ENCODE measurements at places on chromosomes 16 and 17.

- peaks cover 10% of the 10 kb centered on the region for H3K4me1 ChIP-seq
- H3K27me3 ChIP-seq, result peaks cover 2% of the 10 kb centered on the region
- no peak for DNase-seq
- no peak overlapping the region for H3K27ac ChIP-seq
- peaks cover 27% of the 10 kb centered on the region for H3K36me3 ChIP-seq
- no peak overlapping the region for H3K4me3 ChIP-seq
These were observed 34.2 kb downstream of the RMI2 start for GRCh38 chr16:11379420-11379819.

GRCh38 chr17:81405411-81405872 lies 10.2 kb downstream of the BAHCC1 start:
- no peak for DNase-seq
- H3K4me3 ChIP-seq, result no peak overlapping the region
- H3K36me3 ChIP-seq, result no peaks in the 10 kb centered on the region
- H3K4me1 ChIP-seq, result no peaks in the 10 kb centered on the region

- no peak for DNase-seq
- H3K4me1 ChIP-seq, result no peaks in the 10 kb centered on the region
- H3K27me3 ChIP-seq, result peaks cover 20% of the 10 kb centered on the region
- no peak overlapping the region for H3K4me3 ChIP-seq
These were observed 20.1 kb upstream of the CPHXL start for GRCh38 chr16:75746359-75746758.

GRCh38 chr16:74201576-74201975 lies 95.0 kb upstream of the PSMD7 start:
- H3K4me1 ChIP-seq, result no peaks in the 10 kb centered on the region
- no peak overlapping the region for H3K27ac ChIP-seq
- DNase-seq, result no peak
- no peak overlapping the region for H3K4me3 ChIP-seq
- H3K36me3 ChIP-seq, result no peaks in the 10 kb centered on the region
- H3K27me3 ChIP-seq, result no peaks in the 10 kb centered on the region

DNA sequence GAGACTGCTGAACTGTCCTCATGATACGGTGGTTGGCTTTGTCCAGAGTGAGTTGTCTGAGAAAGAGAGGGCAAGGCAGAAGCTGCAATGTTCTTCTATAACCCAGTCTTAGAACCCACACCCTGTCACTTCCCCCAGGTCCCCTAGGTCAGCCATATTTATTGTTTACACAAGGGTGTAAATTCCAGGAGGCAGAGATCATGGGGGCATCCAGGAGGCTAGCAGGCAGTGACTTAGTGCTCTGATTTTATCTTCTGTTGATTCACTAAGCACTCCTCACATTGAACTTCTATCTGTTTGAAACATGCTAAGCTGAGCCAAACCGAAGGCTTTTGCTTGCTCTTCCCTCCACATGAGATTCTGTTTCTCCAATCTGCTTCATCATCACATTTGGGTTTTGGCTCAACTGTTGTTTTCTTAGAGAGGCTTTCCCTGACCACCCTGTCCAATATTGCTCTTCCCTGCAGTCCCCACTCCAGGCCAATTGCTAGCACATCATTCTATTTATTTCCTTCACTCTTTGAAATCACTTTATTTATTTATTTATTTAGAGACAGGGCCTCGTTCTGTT lies 34.3 kb upstream of the SHISA9 start:
- no peak overlapping the region for H3K27ac ChIP-seq
- H3K4me1 ChIP-seq, result no peaks in the 10 kb centered on the region
- DNase-seq, result no peak

DNA sequence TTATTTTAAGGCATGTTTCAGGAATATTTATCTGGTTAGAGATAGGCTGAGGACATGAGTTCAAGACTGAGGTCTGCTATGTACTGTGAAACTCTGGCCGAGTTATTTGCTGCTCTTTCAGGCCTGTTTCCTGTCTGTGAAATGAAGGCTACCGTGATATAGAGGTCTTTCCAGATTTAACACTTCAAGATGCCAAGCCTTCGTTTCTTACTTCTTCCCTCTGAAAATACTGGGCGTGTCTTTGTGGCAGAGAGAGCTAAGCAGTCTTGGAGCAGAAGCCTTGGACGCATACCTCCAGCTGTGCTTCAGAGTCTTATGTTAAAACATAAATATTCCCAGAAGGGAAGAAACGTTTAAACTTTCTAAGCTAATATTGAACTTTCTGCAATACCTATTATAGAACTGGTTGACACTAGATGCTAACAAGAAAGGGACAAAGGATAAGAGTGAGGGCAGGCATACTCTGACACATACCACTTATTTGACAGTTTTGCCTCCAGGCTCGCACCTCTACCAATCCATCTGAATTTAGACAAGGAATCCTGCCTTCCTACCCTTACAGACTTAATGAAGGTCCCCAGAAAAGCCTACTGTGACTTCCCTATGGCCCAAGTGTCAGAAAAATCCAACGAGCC lies 17.5 kb downstream of the WIPI1 start:
- peaks cover 20% of the 10 kb centered on the region for H3K36me3 ChIP-seq

DNA sequence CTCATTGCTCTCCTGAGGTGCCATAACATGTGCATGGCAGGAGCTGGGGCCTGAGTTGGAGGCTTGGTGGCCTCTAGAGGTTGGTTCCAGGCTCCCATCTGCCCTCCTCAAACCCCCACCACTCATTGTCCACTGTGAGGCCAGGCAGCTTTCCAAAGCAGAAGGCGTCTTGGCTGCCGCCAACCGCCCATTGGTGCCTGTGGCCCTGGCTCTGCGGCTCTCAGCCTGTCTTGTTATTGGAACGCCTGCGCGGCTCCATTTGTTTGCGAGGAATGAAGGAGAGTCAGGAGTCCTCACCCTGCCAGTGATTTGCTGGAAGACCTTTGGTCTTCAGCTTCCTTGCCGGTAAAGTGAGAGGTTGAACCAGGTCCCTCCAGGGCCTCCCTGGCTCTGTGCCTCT lies 43.6 kb downstream of the OR1D5 start:
- H3K4me3 ChIP-seq, result no peak overlapping the region
- H3K4me1 ChIP-seq, result no peaks in the 10 kb centered on the region
- H3K27ac ChIP-seq, result no peak overlapping the region
- H3K27me3 ChIP-seq, result no peaks in the 10 kb centered on the region
- H3K36me3 ChIP-seq, result peaks cover 2% of the 10 kb centered on the region

DNA sequence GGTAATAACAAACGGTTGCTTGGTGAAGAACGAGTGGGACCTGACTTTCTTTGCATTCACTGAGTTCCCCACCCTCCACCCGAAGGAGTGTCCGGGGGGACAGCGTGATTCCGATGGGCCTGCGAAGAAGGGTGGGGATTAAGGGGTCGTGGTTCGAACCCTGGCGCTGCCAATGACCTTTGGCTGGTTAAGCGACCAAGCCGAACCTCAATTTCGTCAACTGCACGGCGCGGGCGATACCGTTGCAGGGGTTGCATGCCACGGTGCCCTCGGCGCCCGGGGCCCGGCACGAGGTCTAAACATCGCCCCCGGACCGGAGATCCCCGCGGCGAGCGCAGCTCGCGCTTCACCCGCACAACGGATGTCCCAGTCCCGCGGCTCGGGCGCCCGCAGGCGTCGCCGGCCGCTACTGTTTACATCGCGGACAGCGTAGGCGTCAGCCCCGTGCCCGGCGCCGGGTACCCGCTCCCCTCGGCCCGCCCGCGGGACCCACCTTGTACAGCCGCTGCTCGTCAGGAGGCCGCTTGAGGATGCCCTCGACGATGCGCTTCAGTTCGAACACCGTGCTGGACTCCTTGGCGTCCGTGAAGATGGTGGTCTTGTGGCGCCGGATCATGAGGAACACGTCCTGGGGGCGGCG lies 460 bp downstream of the ELOB start:
- peak overlapping the region; percentile 90 for H3K4me3 ChIP-seq
- H3K36me3 ChIP-seq, result peaks cover 2% of the 10 kb centered on the region
- DNase-seq, result no peak
- no peaks in the 10 kb centered on the region for H3K27me3 ChIP-seq

DNA sequence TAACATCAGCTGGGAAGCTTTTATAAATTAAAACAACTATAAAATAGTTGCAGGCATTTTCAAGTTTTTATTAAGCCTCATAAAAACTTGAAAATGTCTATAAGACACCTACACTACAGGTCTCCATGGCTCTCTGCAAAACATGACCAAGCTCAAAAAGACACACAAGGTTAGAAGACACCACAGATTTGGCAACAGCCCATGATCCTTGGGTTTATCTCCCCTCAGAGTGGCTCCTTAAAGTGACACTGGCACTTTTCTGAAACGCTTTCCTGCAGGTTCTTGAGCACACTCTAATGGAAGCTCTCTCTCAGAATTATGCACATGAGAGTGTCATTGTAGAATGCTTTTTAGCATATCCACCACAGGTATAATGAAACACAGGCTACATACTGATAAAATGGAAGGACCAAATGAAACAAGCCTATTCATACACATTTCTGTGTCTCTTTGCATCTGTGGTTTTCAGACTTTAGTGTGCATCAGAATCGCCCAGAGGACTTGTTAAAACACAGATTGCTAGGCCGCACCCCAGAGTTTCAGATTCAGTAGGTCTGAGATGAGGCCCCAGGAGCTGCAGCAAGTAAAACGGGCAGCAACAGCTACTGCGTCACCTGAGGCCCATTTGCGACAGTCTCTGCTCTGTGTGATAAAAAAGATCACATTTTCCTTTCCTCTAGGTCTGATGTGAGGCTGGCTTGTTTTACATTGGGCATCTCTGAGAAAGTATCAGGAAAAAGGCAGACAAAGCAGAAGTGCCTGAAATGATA lies 75.0 kb upstream of the WSB1 start:
- no peak for DNase-seq
- H3K36me3 ChIP-seq, result no peaks in the 10 kb centered on the region
- peaks cover 3% of the 10 kb centered on the region for H3K4me1 ChIP-seq
- peaks cover 18% of the 10 kb centered on the region for H3K27me3 ChIP-seq
- H3K4me3 ChIP-seq, result no peak overlapping the region

GRCh38 chr17:44262654-44263225 lies 5.2 kb downstream of the SLC4A1 start:
- H3K36me3 ChIP-seq, result no peaks in the 10 kb centered on the region
- H3K27me3 ChIP-seq, result no peaks in the 10 kb centered on the region
- DNase-seq, result no peak
- peaks cover 5% of the 10 kb centered on the region for H3K4me1 ChIP-seq
- no peak overlapping the region for H3K27ac ChIP-seq

- H3K4me1 ChIP-seq, result peaks cover 78% of the 10 kb centered on the region
- H3K27ac ChIP-seq, result peak overlapping the region; percentile 94
- no peak for DNase-seq
- H3K27me3 ChIP-seq, result no peaks in the 10 kb centered on the region
- peak overlapping the region; percentile 93 for H3K4me3 ChIP-seq
These were observed 2.0 kb downstream of the ADCY7 start for GRCh38 chr16:50268352-50268751.

- peak overlapping the region; percentile 61 for H3K4me3 ChIP-seq
- peaks cover 20% of the 10 kb centered on the region for H3K4me1 ChIP-seq
- H3K36me3 ChIP-seq, result peaks cover 6% of the 10 kb centered on the region
- DNase-seq, result no peak
These were observed 740 bp upstream of the JPT2 start for GRCh38 chr16:1677339-1677738.

GRCh38 chr16:66878067-66878466 lies 2.2 kb upstream of the PDP2 start:
- peaks cover 40% of the 10 kb centered on the region for H3K4me1 ChIP-seq
- peak overlapping the region; percentile 24 for H3K27ac ChIP-seq
- H3K36me3 ChIP-seq, result peaks cover 2% of the 10 kb centered on the region
- DNase-seq, result no peak
- peak overlapping the region; percentile 28 for H3K4me3 ChIP-seq

GRCh38 chr17:6455321-6455705 lies 11.1 kb downstream of the PIMREG start:
- H3K36me3 ChIP-seq, result no peaks in the 10 kb centered on the region
- no peak overlapping the region for H3K27ac ChIP-seq
- H3K27me3 ChIP-seq, result peaks cover 22% of the 10 kb centered on the region
- peak overlapping the region; percentile 35 for H3K4me3 ChIP-seq
- peaks cover 9% of the 10 kb centered on the region for H3K4me1 ChIP-seq

- DNase-seq, result peak; percentile 50
- H3K4me3 ChIP-seq, result peak overlapping the region; percentile 93
- no peaks in the 10 kb centered on the region for H3K27me3 ChIP-seq
- H3K36me3 ChIP-seq, result peaks cover 17% of the 10 kb centered on the region
These were observed 1.4 kb downstream of the ZNF668 start for GRCh38 chr16:31072540-31073141.

- H3K27ac ChIP-seq, result no peak overlapping the region
- DNase-seq, result peak; percentile 85
- H3K4me1 ChIP-seq, result peaks cover 6% of the 10 kb centered on the region
- H3K27me3 ChIP-seq, result peaks cover 38% of the 10 kb centered on the region
These were observed 32.3 kb downstream of the RAP1GAP2 start for GRCh38 chr17:2828397-2829038.

DNA sequence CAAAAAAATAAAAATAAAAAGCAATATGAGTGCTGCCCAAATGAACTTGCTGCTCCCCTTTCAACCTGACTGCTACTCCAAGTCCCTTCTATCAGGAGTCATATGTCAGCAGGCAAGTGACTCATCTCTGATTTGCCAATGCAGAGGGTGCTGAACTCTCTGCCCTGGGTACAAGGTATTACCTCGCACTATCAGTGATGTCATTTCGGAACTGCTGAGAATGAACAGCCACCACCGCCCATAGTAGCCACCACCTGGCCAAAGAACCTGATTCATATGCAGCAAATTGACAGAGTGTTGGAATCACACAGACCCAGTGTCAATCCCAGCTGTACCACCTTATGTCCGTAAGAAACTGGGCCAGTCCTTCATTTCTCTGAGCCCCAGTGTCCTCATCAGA lies 31.2 kb downstream of the LYRM9 start:
- no peak for DNase-seq
- peaks cover 2% of the 10 kb centered on the region for H3K4me1 ChIP-seq
- no peak overlapping the region for H3K27ac ChIP-seq
- no peaks in the 10 kb centered on the region for H3K27me3 ChIP-seq
- no peak overlapping the region for H3K4me3 ChIP-seq

DNA sequence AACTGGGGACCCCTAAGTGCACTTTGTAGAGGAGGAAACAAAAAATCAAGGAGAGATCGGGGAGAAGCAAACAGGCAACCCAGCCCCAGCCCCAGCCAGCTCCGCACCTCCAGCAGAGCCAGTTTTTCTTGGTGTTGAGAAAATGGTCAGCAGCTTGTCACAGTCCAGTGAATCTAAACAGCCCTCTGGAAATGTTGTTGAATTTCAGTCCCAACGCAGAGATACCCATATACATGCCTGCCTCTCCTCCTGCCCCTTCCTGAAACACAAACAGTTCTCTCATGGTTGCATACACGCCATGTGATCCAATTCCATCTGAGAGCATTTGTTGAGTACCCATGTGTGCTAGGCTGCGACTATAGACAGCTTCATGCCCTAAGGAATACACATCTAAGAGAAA lies 42.4 kb upstream of the LHX1 start:
- H3K36me3 ChIP-seq, result no peaks in the 10 kb centered on the region
- DNase-seq, result no peak
- peaks cover 8% of the 10 kb centered on the region for H3K27me3 ChIP-seq
- no peaks in the 10 kb centered on the region for H3K4me1 ChIP-seq
- no peak overlapping the region for H3K27ac ChIP-seq
- no peak overlapping the region for H3K4me3 ChIP-seq

GRCh38 chr16:727291-727977 lies 528 bp downstream of the HAGHL start:
- no peak overlapping the region for H3K27ac ChIP-seq
- H3K27me3 ChIP-seq, result no peaks in the 10 kb centered on the region
- H3K36me3 ChIP-seq, result no peaks in the 10 kb centered on the region
- H3K4me3 ChIP-seq, result peak overlapping the region; percentile 39

- H3K27ac ChIP-seq, result peak overlapping the region; percentile 95
- H3K27me3 ChIP-seq, result no peaks in the 10 kb centered on the region
- peak; percentile 38 for DNase-seq
- peaks cover 83% of the 10 kb centered on the region for H3K4me1 ChIP-seq
- peaks cover 21% of the 10 kb centered on the region for H3K36me3 ChIP-seq
These were observed 103.7 kb downstream of the XYLT1 start for GRCh38 chr16:17367036-17367435.
